Activated CD4-positive, alpha-beta T cell treated with anti-CD3 and anti-CD28 coated beads for 48 hours (primary cell): ENCODE measurements at places on chromosomes 1 and 21.

GRCh38 chr1:185385991-185386390 lies 68.9 kb upstream of the IVNS1ABP start:
- no peak for DNase-seq

- no peak for DNase-seq
Observed at GRCh38 chr1:162868972-162869371, 8.0 kb upstream of the CCDC190 start.

GRCh38 chr1:223344491-223344890 lies 19.5 kb downstream of the SUSD4 start:
- no peak for DNase-seq

GRCh38 chr1:25067518-25068251 lies 137.6 kb upstream of the RUNX3 start:
- DNase-seq, result no peak

- no peak for DNase-seq
Observed at GRCh38 chr1:155083052-155083541, 4.5 kb downstream of the EFNA3 start.

DNA sequence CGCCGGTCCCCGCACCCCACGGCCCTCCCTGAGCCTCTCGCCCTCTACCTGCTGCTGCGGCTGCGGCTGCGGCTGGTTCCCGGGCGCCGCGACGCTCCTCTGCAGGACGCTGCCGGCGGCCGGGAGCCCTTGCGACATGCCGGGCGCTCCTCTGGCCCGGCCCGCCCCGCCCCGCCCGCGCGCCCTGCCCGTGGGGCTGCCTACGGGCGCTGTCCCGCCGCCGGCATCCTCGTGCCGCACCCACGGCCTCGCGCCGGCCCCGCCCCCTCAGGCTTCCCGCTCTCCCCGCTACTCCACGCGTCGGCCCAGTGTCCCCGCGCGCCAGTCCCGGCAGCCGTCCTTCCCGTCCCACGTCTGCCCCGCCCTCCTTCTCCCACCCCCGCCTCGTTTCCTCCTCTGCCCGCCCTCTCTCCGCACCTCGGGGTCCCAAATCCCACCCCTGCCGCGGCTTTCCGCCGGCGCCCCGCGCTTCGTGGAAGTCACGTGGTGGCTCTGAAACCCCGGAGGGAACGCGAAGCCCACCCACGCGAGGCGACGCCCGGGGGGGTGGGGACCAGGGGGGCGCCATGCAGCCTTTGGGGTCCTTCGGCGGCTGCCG lies at the start of gene BATF3:
TSS of gene BATF3 (minus strand) at position 216 of the 598 bp plus-strand sequence. CDS start at position 138, 78 bp downstream.
- DNase-seq, result peak; percentile 78

- peak; percentile 27 for DNase-seq
Observed at GRCh38 chr1:197868751-197869489, 33.5 kb upstream of the C1orf53 start.

GRCh38 chr1:17161137-17161740 lies 42.0 kb upstream of the PADI2 start:
- no peak for DNase-seq

GRCh38 chr1:19360432-19360831 lies 48.3 kb downstream of the SLC66A1 start:
- DNase-seq, result no peak

- no peak for DNase-seq
Observed at GRCh38 chr1:22043198-22043769, 9.2 kb upstream of the CDC42 start.

- DNase-seq, result no peak
Observed at GRCh38 chr1:47323599-47324031, 9.7 kb upstream of the STIL start.

GRCh38 chr1:200329208-200329882 lies 80.5 kb downstream of the ZNF281 start:
- DNase-seq, result no peak

- DNase-seq, result no peak
Observed at GRCh38 chr1:177088966-177089365, 75.5 kb downstream of the ASTN1 start.

- no peak for DNase-seq
Observed at GRCh38 chr1:186420923-186421322, 40.0 kb downstream of the PDC start.

DNA sequence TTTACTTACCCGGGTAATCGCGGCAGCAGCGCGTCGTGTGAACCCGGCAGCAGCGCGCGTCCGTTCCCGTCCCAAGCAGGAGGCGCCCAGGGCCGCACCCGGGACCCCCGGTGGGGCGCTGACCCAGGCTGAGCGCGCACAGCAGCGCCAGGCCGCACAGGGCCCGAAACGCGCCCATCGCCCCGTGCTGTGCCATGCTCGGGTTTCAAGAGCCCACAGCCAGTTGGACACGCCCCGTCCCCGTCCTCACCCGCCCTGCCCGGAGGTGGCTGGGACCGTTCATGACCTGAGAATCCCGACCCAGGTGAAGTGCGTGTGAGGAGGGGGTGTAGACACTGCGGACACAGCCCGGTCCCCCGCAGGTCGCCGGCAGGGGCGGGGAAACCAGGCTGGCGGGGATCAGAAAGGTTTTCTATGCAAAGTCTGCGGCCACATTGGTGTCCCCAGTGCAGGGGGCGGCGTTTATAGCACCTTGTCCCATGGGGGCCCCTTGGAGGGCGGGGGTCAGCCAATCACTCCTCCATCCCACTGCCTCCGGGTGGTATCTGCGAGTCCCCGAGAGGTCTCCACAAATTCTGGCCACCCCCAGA lies at the start of gene TNFRSF18:
TSS of gene TNFRSF18 (minus strand) at position 217 of the 590 bp plus-strand sequence. CDS start at position 196, 21 bp downstream.
- peak; percentile 66 for DNase-seq

DNA sequence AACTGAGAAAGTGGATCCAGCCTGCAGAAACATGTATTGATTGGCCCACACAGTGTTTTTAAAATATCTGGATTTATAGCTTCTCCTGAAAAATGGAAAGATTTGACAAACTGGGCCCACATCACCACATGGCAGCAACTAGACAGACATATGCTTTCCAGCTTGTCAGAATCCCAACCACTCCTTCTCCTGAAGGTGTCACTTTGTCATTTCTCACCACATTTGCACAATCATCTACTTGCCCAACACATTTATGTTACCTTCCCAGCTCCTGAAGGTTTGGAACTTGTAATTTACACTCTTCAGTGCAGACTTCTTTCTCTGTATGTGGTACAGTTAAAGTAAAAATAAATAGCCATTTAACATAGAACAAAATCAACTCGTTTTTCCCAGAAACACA lies 126.1 kb upstream of the KIAA1614 start:
- no peak for DNase-seq

GRCh38 chr1:88800382-88801051 lies 90.8 kb downstream of the GTF2B start:
- peak; percentile 51 for DNase-seq

DNA sequence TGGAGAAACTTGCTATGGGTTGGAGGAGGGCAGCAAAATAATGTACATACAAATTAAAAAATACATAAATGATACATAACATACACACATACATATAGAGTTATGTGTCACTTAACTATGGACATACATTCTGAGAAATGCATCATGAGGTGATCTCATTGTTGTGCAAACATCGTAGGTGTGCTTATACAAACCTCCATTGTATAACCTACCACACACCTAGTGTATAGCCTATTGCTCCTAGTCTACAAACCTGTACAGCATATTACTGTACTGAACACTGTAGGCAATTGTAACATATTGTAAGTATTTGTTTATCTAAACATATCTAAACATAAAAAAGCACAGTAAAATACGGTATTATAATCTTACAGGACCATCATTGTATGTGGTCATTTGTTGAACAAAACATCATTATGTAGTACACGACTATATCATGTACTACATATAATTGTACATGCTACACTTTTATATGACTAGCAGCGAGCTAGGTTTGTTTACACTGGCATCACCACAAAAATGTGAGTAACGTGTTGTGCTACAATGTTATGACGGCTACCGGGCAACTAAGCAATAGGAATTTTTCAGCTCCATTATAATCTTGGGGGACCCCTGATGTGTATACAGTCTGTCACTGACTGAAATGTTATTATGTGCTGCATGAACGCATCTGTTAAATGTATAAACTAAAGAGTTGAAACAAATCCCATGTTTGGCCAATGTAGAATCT lies 35.5 kb downstream of the ITGB3BP start:
- no peak for DNase-seq

DNA sequence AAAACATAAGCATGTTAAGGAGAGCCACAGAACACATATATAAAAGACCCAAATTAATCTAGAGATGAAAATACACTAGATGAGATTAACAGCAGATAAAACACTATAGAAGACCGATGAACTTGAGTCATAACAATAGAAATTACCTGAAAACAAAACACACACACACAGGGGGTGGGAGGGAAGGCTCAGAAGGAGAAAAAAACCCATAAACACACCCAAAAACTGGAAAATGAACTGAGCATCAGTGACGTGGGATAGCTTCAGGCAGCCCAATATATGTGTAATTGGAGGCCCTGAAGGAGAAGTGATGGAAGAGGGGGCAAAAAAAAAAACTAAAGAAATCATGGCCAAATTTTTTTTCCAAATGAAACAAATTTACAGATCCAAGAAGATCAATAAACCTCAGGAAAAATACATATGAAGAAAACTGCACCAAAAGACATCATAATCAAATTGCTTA lies 11.4 kb downstream of the ALDH9A1 start:
- DNase-seq, result peak; percentile 9

- DNase-seq, result no peak
Observed at GRCh38 chr1:12528021-12528852, 89.8 kb downstream of the DHRS3 start.

DNA sequence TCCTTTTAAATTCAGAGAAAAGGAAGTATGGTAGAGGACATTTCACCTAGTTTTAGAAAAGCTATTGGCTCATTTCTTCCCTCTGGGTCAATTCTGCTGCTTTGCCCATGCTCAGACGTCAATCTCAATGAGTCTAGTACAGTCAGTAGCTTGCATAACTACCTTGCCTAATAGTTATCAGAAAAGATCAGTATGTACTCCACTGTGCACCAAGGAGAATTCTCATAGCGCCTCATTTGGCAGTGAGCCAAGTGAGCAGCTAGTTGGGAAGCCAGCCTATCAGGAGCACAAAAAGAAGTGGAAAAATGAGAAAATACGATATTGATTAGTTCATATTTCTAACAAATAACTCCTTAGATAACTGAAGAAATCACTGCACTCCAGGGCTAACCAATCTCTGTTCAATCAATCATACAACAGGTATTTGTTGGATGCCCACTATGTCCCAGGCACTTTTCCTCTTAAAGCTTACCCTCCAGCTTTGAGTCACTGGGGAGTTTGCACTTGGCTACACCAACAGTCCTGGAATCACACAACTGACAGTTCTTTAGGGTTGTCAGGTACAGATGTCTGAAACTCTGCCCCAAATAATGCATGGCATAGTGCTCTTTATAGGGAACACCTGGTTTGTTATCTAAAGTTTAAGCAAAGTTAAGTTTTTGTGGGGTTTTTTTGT lies 50.2 kb downstream of the PRDX6 start:
- DNase-seq, result no peak

DNA sequence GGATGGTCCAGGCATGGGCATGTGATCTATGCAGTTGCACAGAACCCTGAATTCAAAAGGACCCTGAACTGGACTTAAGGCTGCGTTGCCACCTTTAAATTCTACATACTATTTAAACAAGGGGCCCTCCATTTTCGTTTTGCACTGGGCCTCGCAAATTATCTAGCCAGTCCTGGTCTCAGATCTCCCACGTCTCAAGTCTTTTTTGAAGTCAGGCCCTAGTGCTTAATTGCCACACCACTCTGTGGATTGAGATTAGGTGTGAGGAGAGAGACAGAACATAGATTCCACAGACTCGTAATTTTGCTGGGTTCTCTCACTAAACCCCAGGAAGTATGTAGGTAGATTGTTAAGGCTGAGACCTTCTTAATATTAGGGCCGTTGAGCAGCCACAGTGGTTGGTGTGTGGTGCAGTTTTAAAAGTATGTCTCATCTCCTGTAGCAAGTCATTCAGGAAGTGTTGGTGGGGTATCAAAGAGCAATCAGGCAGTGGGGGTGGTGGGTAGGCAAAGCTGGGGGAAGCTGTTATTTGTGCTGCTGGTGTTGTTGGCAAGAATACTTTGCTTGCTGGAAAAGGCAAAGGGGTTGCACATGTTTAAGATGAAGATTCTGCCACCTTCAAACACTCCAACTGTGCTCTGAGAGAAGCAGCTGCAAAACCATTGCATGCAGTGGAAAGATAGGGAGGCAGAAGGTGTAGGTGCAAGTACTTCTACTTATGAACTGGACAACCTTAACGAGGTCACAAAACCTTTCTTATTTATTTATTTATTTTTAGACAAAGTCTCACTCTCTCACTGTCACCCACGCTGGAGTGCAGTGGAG lies 11.2 kb downstream of the CD84 start:
- DNase-seq, result peak; percentile 76

GRCh38 chr1:230132758-230133157 lies 65.7 kb downstream of the GALNT2 start:
- no peak for DNase-seq

DNA sequence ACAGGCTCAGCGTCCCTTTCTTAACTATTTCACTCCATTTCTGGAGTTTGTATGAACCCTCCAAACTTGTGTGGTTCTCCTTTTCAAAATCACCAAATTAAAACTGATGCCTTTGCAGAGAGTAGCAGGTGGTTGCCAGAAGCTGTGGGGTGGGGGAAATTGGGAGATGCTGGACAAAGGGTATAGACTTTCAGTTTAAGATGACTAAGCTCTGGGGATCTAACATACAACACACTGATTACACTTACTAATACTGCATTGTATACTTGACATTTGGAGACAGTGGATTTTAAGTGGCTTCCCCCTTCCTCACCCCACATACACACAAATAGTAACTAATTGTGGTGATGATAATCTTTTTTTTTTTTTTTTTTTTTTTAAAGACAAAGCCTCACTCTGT lies 11.1 kb upstream of the SCYL3 start:
- no peak for DNase-seq

GRCh38 chr1:221689138-221689537 lies 52.8 kb downstream of the DUSP10 start:
- DNase-seq, result no peak

- DNase-seq, result peak; percentile 34
Observed at GRCh38 chr1:181033128-181033798, 520 bp upstream of the MR1 start.

GRCh38 chr21:44286716-44287632 lies 1.3 kb downstream of the AIRE start:
- no peak for DNase-seq

- no peak for DNase-seq
Observed at GRCh38 chr1:198122693-198123092, 34.1 kb upstream of the NEK7 start.
